Lung microvascular endothelial cell (primary cell): ENCODE measurements at places on chromosomes 3 and 15. TPM values are rescaled to one million over a fixed set of nuclear protein-coding genes. Genes with fewer than 3 reads are reported as not detected.

CIDEC gene
- not detected in 2 replicates for total RNA-seq

SYNPR gene
- not detected in 2 replicates for total RNA-seq

BTLA gene
- total RNA-seq = not detected in 2 replicates

LRRC34 gene
- total RNA-seq = 0.60 and 1.3 TPM in 2 replicates

ALDH1A3 gene
- total RNA-seq = 16.1 and 22.2 TPM in 2 replicates

DUOXA2 gene
- not detected in 2 replicates for total RNA-seq

CCDC54 gene
- not detected in 2 replicates for total RNA-seq

TMEM207 gene
- not detected in 2 replicates for total RNA-seq

PPP1R2 gene
- total RNA-seq = 147 and 434 TPM in 2 replicates

PPP1R14D gene
- total RNA-seq = not detected in 2 replicates

GRM7 gene
- under 0.01 TPM in 1 of 2 replicates, not detected in the other for total RNA-seq

SAMMSON gene
- total RNA-seq = not detected in 2 replicates
